Amniotic stem cell (primary cell): ENCODE measurements at places on chromosomes 2 and 18.

DNA sequence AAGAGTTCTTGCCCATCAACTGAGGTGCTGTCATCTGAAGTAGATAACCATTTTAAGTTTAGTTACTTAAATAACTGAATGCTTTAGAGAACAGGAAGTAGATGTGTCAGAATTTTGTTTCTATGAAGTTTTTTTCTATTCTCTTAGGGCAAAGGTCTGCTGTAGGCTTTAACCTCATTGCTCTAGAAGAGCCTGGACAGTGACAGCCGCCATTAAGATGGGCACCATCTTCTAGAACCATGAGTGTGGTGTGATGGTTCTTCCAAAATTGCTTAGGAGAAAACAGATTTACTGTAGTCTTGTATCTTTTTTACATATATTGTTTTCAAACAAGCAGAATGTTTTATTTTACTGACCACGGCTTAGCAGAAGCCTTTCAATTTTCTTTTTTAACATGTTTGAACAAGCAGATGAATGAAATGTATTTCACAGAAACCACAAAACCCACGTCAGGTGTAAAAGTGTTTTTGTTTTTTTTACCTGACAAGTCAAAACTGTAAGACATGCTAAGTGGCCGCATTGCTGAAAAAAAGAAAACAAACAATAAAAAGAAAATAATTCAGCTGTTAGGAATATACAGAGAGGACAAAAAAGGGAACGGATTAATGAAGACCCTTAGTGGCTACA, 77.9 kb downstream of the PRELID3A start:
- DNase-seq = no peak

GRCh38 chr2:157777427-157777826, 98.7 kb downstream of the ACVR1 start:
- DNase-seq = no peak

DNA sequence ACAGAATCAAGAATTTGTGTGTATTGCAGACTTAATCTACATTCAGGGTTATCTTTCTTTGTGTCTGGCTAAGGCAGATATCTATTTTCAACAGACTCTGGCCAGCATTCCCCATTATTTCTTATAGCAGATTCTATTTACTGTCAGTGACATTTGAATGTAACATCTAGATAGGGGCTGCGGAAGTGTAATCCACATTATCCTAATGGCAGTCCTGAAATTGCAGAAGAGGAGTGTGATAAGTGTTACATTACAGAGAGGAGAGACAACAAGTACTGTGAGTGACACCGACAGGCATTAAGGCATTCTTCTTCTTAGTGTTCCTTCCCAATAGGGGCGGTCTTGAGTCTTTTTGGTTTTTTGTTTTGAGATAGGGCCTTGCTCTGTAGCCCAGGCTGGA, 598.2 kb upstream of the NXPH2 start:
- DNase-seq = no peak

- DNase-seq = no peak
Measured at GRCh38 chr18:35771172-35771571, 189.6 kb downstream of the GALNT1 start.

- no peak for DNase-seq
Measured at GRCh38 chr2:176854062-176854461, 358.5 kb upstream of the HNRNPA3 start.
